ENCODE measurements at places on chromosomes 5 and 9.

DNA sequence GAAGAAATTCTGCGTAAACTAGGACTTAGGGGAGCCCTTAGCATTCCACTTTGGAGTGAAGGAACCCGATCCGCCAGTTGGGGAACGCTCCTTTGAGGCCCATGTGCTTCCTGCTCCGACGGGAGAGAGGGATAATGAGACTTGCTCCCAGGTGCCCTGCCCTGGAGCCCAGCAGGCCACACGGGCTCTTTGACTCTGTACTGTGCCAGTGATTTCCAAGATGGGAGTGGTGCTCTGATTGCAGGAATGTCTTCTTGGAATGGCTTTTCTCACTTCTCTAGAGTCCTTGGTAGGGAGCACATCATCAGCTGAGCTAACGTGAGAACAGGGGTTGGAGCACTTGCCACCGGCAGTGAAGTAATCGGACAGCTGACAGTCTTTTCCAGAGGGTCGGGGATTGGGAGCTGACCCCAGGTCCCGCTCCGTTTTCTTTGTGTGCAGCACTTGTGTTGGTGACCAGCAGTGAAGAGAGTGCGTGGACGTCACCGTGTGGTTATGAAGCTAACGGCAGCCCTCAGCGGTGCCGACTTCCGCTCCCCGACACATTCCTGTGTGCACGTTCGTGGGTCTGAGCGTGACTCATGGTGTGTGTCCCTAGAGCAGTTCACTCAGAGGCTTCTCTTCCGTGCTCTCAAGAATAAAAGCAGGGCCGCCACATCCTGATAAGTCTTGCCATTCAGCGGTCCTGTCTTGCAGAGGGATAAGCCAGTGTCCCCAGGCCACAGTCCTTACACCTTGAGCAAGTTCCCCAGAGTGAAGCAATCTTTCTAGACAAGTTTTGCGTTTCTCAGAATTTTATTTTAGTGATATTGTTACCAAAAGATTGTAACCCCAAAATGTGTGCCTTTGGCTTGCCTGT is 25.6 kb downstream of the ABL1 start:
- DNase-seq = peak; percentile 99

DNA sequence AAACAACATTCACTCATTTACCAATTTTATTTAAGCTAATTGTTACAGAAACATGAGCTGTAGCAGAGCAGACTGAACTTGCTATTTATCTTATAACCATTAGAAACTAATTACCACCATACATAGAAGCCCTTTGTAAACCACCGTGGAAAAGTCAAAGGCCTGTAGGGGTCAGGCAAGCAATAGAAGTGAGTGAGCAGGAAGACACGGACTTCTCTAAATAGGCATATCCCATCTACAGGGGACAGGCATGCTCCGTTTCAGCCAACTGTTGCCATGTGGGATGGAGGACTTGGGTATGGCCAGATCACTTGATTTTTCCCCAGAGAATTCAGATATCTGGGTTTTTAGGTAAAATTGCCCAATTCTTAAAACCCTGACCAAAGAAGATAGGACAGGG is 44.8 kb downstream of the PRRC1 start:
- no peak for DNase-seq

DNA sequence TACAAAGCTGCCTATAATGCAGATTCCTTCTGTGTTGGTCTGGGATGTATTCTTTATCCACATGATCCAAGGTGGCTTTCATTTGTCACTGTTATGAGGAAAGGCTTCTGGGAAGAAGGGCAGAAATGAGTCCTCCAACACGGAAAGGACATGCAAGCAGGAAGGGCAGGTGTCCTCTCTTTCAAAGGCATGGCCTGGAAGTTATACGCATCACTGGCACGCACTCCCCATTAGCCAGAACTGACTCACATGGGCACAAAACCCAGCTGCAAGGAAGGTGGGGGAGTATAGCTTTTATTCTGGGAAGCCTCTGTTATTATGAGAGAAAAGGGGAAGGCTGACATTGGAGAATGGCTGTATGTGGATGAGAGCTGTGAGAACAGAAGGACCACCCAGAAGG is 141.3 kb upstream of the ZNF618 start:
- DNase-seq = no peak

DNA sequence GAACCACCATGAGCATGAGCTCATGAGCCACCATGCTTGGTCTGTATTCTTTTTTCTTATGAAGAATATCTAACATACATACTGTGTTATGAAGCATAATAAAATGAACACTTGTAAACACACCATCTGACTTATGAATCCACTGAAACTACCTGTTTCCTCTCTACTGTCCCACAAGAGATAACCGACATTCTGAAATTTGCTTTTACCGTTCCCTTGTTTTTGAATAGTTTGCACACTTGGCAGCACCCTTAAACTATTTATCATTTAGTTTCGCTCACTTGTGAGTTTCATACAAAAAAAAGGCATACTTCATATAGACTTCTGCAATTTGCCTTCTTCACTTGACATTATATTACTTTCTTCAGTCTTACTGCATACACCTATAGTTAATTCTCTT is 8.9 kb downstream of the LARS1 start:
- DNase-seq = no peak

- no peak for DNase-seq
Measured at GRCh38 chr5:99317136-99317535, 388.3 kb upstream of the CHD1 start.

GRCh38 chr9:94813379-94813778 is 86.9 kb downstream of the AOPEP start:
- DNase-seq = peak; percentile 36

DNA sequence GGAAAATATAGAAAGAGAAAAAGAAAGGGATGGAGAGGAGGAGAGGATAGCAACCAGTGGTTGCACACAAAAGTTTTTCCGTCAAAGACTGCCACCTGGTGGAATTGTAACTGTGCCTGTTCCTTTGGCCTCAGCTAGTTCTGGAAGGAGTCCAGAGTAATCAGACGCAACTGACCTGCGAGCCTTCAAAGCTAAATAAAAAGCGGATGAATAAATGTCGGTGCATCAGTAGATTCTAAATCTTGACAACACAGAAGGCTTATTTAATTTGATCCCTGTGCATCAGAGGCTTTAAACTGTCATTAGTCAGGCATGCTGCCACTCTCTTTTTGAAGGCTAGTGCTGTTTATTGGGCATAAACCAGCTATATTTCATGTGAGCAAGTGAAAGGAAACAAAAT is 132.9 kb upstream of the ACO1 start:
- peak; percentile 4 for DNase-seq

DNA sequence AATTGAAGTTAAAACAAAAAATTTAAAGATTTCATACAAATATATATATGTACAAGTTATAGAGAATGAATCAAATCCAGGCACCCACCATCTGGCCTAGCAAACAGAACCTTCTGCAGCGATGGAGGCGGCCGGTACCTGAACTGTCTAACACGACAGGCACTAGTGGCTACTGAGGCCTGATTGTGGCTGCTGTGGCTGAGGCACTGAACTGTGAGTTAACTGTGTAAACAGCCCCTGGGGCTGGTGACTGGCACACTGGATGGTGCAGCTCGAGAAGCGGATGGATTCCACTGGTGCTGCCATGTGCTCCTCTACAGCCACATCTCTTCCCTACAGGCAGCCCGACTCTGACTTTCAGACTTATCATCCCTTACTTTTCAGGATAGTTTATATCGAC is 82.4 kb downstream of the RAPGEF1 start:
- no peak for DNase-seq

DNA sequence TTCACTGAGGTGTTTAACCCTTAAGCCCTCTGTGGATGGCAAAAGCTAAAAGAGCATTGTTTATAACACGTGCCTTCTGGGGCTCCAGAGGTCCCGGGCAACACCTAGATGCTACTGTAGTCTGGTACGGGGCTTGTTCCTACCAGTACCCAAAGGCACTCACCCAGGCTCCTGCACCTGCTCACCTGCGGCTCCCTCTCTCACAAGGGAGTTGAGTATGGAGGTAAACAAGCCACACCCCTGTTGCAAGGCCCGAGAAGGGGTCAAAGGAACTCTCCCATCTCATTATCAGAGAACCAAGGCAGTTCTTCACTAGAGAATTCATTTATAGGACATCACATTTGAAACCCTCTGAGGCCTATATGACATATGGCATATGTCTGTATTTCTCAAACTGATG is 53.4 kb upstream of the IL6ST start:
- no peak for DNase-seq

GRCh38 chr9:120854596-120855327 is 12.0 kb upstream of the PSMD5 start:
- DNase-seq = no peak

DNA sequence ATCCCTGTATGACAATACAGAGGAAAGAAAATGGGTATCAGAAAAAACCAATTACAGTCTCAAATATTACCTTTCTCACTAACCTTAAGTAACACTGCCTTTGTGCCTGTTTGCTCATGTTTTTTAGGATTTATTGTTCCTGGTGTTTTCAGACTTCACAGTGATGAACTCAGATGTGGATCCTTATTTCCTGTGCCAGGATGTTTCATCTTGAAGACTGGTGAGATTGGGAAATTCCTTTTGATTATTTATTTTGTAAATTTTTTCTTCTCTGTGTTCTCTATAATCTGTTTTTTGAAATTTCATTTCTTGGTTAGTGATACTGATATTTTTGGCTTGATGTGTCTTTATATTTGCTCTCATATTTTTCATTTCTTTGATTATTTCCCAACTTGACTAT is 142.4 kb upstream of the GRIN3A start:
- DNase-seq = no peak

DNA sequence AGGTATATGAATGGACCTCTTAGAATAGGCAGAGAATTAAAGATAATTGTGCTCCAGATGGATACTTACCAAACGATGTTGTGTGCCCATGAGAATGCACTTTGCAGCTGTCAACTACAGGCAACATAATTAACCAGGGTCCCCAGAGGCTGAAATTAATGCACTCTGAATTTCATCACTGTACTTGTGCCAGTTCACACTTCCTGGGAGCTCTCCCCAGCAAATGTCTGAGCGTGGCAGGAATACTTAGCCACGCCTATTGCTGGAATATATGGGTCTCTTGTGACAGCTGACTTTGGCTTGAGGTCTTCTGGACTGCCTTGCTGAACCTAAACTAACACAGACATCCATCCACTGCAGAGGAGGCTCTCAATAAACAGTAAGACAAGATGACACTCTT is 11.9 kb upstream of the C1QTNF2 start:
- DNase-seq = no peak

DNA sequence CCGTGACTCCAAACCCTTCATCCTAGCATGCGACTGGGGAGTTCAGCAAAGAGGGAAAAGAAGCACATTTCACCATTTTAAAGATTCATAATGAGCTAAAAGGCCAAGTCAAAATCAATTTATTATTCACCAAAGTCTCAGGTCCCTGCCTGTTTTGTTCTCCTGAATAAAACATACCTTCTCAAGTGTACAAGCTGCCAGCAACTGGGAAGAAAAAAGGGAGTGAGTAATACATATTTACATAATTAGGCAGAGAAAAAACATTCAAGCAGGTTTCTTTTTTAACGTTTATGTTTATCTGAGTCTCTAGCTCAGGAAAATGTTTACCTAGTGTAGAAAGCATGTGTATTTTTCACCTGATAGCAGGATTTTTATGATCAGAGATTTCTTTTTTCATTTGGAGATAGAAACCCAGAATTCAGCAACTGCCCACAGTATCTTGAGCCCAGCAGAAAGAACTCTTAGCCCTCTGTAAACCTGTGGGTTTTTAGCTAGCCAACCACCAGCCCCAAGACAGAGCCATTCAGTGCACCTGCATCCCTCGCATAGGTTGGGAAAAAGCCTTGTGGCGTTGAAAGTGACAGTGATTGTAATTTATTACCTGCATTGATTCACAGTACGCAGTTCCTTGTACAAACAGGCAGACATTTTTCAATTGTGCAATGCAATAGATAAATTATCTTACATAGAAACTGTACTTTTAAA is 117.9 kb upstream of the GRIA1 start:
- no peak for DNase-seq

- DNase-seq = no peak
Measured at GRCh38 chr5:102313912-102314311, 17.8 kb upstream of the SLCO4C1 start.

- DNase-seq = no peak
Measured at GRCh38 chr5:32144378-32145207, 29.5 kb downstream of the GOLPH3 start.

DNA sequence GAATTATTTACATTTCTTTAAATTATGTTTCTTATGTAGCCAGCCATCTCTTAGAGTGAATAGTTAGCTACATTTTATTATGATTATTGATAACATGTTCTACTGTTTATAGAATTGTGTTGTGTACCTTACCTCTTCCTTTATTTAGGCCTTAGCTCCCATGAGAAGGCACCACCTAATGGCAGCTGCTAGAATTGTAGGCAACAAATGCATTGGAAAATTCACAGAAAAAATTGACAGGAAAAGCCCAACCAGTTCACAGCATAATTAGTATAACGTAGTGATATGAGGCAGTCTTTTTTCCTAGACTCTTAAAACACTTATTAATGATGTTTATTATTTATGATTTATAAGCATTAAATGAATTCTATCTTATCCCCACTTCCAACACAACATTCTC is 175.8 kb downstream of the WDR70 start:
- DNase-seq = no peak

DNA sequence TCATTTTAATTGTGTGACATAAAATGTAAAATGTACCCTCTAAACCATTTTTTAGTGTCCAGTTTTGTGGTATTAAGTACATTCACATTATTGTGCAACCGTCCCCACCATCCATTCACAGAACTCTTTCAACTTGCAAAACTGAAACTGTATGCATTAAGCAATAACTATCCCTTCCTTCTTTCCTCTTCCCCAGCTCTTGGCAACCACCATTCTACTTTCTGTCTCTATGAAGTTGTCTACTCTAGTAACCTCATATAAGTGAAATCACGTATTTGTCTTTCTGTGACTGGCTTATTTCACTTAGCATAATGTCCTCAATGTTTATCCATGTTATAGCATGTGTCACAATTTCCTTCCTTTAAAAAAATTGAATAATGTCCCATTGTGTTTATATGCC is 142.4 kb downstream of the C9orf152 start:
- no peak for DNase-seq

- no peak for DNase-seq
Measured at GRCh38 chr5:24497591-24498157, 147.1 kb downstream of the CDH10 start.

DNA sequence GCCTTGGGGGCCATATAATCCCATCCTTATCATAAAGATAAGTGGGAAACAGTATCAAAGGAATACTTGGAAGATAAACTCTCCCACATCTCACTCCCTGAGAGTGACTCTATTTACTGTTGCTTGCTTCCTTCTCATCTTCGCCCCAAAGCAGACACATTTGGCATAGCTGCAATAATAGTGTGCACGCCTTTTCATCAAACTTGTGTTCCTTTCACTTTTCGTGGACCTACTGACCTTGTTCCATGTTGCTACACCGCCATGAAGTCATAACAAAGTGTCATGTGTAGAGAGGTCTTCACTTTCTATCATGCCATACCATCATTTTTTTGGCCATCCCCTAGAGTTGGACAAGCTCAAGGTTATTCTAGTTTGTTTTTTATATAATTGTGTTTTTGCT is 200.0 kb upstream of the MSX2 start:
- no peak for DNase-seq

DNA sequence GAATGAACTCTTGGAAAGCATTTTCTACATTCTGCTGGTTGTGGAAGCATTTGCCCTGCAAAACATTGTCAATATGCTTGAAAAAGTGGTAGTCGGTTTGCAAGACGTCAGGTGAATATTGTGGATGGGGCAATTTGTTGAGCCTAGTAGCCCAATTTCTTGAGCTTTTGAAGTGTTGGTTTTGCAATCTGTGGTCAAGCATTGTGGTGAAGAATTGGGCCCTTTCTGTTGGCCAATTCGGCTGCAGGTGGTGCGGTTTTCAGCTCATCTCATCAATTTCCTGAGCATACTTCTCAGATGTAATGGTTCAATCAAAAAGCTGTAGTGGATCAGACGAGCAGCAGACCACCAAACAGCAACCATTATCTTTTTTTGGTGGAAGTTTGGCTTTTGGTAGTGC is 426.8 kb upstream of the CDH9 start:
- no peak for DNase-seq

Data from astrocyte (in vitro differentiated cells and primary cell).